ENCODE measurements at places on chromosomes 16 and 17.

DNA sequence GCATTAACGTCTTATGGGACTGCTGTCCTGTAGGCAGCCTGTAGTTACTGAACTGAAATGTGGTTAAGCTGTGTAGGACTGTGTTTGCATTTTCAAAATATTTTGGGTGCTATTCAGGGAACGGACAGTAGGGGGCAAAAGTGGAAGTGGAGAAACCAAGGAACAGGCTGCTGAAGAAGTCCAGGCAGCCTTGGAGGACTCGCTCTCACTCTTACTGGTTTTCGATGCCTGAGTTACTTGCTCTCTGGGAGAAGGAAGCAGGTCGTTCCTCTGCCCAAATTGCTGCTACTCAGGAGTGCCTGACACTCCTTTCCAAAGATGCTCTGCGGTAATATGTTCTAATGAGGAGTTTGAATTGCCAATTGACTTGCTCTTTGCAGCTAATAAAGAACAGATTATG, 64.5 kb upstream of the RBFOX1 start:
- DNase-seq = no peak

- DNase-seq = no peak
These were observed 207.1 kb downstream of the ZFHX3 start for GRCh38 chr16:72840631-72841381.

GRCh38 chr16:56242740-56243139, 51.5 kb downstream of the GNAO1 start:
- DNase-seq = no peak

- DNase-seq = peak; percentile 34
These were observed 1.1 kb upstream of the PRPSAP1 start for GRCh38 chr17:76354747-76355310.

DNA sequence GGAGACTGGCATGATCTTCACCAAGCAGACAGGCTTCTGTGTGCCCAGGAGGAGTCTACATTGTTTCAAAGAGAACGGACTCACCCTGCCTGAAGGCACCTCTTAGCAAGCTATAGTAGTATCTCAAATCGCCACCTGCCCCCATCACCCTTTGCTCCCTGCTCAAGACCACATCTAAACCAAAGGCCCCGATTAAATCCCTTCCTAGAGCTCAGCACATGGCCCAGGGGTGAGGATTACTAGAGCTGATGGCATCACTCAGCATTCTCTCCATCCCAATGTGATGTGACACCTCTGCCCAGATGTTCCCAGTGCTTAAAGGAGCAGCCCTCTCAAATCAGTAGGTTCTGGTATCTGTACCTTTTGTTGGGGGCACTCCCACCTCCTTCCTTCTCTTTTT, 8.0 kb upstream of the CDC42EP4 start:
- DNase-seq = no peak

GRCh38 chr16:79124016-79124756, 476.4 kb downstream of the MAF start:
- no peak for DNase-seq

DNA sequence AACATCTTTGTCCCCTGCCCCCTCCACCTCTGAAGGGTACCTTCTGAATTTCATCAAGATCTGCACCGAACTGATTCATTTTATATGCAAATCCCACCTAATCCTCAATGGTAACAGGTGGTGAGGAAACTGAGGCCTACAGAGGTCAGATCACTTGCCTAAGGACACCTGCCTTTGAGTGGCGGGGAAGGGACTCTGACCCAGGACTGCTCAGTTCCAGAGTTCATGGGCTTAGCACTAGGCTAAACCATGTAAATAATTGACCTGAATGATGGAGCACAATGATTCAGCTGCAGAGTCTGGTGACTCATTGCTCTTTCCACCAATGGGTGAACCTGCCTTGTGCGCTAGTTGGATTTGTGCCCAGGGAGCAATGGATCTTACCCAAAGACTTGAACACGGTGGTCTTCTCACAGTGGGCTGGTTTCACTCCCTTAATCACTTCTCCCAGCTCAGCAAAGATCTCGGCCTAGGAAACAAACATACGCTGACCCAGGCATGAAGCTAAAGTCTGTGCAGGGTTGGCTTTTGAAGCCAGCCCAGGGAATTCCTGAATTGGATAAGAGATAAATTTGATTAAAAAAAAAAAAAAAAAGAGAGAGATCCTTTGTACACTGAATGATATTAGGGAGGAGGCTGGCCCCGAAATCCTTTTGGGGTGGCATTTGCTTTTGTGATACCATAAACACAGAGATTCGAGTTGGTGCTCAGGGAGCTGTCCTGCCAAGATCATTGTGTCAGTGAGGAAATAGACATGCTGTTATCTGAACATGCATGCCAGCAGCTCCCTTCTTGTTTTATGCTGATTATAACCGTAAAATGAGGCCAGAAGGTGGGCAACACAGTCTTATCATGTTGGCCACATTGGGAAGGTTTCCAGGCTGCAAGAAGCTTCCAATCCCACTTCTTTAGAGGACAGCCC, 17.0 kb downstream of the CRYM start:
- peak; percentile 83 for DNase-seq

DNA sequence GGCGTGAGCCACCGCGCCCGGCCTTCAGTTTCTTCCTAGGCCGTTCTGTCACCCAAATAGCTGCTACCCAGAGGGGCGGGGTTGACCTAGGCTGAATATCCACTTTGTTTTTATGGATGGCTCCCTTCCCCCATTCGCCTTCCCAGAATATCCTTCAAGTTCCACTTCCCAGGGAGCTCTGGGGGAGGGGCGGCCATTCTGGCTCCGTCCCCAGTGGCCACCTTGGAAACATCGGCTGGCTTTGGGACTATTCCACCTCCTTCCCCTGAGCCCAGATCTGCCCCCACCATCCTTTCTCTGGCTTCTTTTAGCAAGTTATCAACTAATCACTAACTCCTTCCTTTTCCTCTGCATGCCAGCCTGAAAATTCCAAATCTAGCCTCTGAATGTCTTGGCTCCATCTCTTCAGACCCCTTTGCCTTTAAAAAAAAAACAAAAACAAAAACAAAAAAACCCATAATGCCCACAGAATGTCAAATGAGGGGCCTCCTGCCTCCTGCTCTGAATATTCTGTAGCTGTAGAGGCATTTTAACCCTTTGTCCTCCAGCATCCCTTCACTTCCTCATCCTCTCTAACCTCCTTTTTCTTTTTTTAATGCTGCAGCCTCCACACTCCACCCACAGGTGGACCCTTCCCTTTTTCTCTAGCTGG, 6.4 kb downstream of the ATP1B2 start:
- peak; percentile 16 for DNase-seq

DNA sequence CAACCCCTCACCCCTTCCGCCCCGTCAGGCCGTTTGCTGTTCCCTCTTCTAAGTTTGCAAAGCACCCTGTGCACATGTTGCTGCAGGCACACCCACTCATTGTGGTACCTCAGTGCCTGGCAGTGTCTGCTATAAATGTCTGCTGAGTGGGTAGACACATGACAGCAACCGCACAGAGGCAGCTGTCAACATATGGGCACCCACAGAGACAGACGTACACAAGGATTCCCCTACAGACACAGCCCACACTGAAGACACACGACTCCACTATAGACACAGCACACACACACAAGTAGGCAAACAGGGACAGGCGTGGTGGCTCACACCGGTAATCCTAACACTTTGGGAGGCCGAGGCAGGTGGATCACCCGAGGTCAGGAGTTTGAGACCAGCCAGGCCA, 17.8 kb upstream of the CRK start:
- no peak for DNase-seq

DNA sequence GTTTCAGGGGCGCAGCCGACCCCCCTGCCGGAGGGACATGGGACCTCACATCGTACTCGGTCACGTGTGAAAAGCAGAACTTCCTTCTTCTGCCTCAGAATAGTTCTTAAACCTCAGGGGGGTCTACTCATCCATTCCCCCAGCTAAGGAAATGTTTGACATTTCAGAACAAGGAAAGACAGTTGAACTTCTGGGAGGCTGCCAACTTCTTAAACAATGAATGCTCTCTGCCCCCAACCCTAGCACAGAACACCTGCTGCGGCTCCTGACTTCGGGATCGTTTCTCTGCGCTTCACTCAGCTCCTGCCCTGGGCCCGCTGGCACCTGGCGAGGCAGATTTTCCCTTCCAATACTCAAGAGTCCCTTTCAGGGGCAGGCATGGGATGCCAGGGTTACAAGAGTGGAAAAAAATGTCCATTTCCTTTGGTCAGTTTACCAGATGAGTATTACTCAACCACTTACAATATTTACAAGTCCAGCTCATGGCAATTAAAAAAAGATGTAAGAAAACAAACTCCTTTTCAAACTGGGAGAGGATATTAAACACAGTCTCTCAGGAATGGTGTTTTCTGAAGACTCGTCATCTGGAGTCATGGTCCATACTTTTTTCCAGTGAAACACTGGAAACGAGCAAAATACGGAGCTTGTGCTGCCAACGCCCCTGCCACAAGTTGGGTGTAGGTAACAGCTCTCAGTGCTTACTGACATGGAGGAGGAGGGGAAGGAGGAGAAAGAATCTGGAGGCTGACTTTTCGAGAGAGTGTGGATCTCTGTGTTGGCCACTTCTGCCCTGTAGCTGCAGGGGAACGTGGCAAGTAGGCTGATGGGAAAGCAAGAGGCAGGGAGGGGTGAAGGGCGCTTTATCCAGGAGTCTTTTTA, 235.7 kb downstream of the NTN1 start:
- peak; percentile 64 for DNase-seq
